ENCODE measurements at places on chromosomes 1 and 21.

GRCh38 chr1:1079408-1080121, 5.5 kb upstream of the RNF223 start:
- DNase-seq = peak; percentile 57

DNA sequence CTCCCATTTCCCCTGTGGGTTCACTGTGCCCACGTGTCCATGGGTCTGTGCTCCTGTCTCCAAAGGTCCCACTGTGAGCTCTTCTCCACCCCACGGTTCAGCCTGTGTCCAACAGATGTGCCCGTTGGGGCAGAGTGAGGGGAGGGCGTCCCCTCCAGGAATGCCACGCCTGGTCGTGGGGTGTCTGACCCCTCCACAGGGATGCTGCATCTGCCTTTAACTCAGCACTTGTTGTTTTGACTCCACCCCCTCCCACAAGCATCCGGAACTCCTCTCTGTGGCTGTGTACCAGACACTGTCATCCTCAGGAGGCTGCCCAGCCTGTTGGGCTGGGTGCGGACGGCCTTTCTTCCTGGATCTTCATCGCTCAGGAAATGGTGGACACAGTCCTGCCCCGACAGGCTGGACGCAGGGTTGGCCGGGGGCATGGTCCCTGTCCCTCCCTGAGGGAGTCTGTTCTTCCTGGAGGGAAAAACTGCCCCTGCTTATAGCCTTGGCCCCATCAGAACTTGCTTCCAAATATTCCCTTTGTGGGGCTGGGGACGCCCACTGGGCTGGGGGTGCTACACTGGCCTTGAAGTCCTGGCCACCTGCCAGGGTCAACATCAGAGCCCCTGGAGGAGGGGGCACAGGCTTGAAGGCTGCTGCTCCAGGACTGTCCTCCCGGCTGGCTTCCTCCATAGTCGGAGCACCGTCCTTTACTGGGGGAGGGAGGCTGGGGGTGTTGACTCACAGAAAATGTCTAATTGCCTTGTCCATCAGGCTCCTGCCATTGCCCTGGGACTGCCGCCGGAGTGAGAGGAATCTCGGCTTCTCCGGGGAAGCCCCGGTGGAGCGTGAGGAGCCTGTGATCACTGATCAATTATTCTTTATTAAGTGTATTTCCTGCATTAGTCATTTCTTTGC, 182.0 kb upstream of the C1orf174 start:
- DNase-seq = no peak

GRCh38 chr1:25608488-25609178, 8.0 kb upstream of the MAN1C1 start:
- DNase-seq = peak; percentile 87

- no peak for DNase-seq
These were observed 1500.2 kb upstream of the PRMT6 start for GRCh38 chr1:105556266-105556665.

DNA sequence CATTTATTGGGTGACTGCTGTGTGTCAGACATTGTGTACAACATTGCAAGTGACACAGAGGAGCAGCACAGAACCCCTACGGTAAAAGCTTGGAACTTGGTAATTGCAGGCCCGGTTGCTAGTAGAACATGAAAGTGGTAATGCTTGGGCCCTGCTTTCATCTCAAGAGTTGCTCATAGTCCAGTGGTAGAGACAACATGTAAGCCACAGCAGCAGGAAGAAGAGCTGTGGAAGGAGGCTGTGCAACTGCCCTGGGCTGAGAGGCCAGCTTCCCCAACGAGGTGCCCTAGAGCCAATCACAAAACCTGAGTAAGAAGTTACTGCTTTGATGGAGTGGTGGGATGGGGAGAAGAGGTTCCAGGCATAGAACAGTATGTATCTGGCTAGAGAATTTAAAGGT, 18.4 kb downstream of the CNIH4 start:
- DNase-seq = no peak

DNA sequence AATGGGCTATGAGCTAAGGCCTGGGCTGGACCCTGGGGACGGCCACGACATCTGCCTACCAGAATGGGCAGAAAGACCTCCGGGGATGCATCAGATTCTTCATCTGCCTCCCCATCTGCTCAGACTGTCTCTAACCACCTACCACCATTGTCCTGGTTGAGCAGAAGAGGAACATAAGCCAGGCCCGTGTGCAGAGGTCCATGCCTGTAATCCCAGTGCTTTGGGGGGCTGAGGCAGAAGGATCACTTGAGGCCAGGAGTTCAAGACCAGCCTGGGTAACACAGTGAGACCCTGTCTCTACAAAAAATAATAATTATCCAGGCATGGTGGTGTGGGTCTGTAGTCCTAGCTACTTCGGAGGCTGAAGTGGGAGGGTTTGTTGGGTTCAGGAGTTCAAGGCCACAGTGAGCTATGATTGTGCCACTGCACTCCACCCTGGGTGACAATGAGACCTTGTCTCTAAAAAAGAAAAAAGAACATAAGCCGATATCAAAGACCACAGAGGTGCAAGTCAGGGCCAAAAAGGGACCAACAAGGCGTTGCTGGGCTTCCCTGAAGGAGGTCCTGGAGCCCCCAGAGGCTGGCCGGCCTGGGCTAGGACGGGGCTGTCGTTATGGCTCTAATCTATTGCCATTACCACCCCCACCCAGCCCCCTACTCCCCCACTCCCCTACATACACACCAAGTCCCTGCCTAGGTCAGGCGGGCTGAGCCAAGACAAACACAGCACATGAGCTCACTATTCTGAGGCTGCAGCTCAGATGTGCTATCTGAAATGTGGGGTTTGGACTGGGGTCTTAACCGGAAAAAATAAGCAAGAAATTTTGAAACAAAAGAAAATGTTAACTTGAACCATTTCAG, 239.2 kb upstream of the RAB4A start:
- no peak for DNase-seq

- DNase-seq = no peak
These were observed 14.0 kb upstream of the PRDM16 start for GRCh38 chr1:3055051-3055450.

GRCh38 chr1:213376862-213377372, 325.9 kb downstream of the RPS6KC1 start:
- DNase-seq = no peak

DNA sequence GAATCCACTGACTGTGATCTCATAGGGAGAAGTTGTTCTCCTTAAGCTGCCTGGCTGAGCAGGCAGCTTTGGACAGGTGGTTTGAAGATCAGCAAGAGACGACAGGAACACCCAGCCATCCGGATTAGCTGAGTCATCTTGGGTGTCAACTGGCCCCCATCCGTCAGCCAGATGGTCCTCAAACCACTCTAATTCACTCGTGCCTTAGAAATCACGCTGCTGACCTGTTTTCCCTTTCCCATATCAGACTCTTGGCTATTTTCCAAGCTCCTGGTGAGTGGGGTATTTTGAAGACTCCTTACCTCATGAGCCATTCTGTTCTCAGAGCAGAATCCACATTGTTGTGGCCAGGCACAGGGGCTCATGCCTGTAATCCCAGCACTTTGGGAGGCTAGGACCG, 149.1 kb upstream of the L1TD1 start:
- DNase-seq = no peak

DNA sequence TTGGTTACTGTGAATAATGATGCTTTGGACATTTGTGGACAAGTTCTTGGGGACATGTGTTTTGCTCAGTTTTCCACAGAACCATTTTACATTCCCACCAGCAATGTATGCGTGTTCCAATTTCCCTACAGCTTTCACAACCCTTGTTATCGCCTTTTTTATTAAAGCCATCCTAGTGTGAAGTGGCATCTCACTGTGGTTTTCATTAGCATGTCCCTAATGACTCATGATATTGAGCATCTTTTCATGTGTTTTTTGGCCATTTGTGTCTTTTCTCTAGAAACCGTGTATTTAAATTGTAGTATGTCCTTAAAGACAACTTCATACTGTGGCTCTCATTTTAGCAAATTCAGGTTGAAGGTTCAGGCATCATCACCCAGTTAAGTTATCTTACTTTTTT, 132.1 kb downstream of the TGFBR3 start:
- DNase-seq = no peak

DNA sequence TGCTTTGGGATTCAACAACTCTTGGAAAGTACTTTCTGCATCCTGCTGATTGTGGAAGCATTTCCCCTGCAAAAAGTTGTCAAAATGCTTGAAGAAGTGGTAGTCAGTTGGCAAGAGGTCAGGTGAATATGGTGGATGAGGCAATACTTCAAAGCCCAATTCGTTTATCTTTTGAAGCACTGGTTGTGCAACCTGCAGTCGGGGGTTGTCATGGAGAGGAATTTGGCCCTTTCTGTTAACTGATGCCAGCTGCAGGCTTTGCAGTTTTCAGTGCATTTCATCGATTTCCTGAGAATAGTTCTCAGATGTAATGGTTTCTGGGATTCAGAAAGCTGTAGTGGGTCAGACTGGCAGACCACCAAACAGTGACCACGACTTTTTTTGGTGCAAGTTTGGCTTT, 47.6 kb upstream of the GJA5 start:
- no peak for DNase-seq

Measured in activated naive CD4-positive, alpha-beta T cell treated with anti-CD3 and anti-CD28 coated beads, Interleukin-2, amount 50 U/mL, for 72 hours (primary cell).